ENCODE measurements at places on chromosomes 2 and 18.

- no peak for DNase-seq
Observed at GRCh38 chr2:15655123-15655887, 63.6 kb downstream of the DDX1 start.

GRCh38 chr2:27721335-27721734, 50.2 kb upstream of the MRPL33 start:
- DNase-seq: no peak

DNA sequence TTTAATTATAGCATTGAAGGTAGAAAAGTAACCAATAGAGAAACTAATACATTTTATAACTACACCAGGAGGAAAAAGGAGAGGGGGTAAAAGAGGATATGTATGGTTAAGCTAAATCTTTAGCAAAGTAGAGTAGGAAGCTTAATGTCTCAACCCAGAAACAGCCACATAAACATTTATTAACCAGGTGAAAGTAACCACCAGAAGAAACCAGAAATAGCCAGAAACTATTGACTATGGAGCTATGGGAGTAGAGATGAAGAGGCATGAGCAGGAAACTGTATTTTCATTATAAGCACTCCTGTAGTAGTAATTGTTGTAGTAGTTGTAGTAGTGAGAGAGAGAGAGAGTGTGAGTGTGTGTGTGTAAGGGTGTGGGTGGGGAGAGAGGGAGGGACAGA, 617.5 kb upstream of the CHAC2 start:
- no peak for DNase-seq

GRCh38 chr18:3060667-3061580, 48.0 kb upstream of the LPIN2 start:
- no peak for DNase-seq

- DNase-seq: no peak
Observed at GRCh38 chr18:56273541-56274219, 364.7 kb downstream of the TXNL1 start.

DNA sequence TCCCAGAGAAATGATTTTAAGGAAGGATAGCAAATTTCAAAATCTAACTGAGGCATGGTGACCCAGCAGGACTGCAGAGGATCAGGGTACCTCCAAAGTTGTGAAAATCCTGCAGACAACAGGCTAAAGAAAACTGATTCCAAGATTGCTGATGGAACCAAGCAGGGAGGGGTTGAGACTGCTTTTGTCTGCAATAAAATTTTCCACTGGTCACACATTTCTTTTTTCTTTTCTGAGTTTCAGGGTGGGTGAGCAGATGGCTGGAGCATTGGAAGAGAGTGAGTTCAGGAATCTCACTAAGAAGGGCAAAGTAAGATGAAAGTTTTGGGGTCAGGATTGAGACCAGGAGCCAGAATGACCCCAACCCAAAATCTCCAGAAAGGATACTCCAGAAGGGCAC, 321.0 kb downstream of the TNS1 start:
- DNase-seq: no peak

DNA sequence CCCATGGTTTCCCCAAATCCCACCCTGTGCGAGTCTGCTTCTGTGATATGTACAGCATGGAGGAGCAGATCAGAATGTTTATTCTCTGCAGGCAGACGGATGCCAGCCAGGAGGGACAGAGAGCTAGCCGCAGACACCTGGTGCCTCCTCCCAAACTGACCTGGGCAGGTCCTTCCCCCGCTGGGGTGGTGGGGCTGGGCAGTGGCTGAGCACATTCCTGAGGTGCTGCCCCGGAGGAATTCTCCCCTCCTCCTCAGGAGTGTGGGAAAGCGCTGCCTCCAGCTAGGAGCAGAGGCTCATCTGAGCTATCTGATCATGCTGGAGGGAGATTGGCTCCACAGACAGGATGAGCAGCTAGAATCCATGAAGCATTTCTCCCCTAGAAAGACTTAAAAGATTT, 21.7 kb downstream of the C2orf92 start:
- DNase-seq: no peak

DNA sequence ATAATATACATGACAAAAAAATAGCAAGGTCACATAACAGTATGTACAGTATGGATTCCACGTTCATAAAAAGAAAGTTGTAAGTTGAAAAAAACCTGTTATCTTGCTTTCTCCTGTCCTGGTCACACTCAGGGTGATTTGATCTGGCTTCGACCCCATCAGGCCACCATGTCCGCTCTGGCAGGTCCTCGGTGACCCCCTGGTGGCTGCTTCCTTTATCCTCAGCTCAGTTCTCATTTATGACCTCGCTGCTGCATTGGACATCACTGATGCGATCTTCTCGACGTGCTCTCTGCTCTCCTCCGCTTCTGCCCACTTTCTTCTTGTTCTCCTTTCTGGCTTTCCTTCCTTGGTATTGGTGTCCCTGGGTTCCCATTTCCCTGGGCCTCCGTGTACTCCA, 29.7 kb downstream of the DGKD start:
- no peak for DNase-seq

- DNase-seq: peak; percentile 26
Observed at GRCh38 chr2:195486987-195487644, 169.9 kb upstream of the SLC39A10 start.

- peak; percentile 69 for DNase-seq
Observed at GRCh38 chr2:237600205-237600846, 9.8 kb upstream of the RAB17 start.

GRCh38 chr2:196101325-196101991, 32.8 kb upstream of the DNAH7 start:
- peak; percentile 16 for DNase-seq

DNA sequence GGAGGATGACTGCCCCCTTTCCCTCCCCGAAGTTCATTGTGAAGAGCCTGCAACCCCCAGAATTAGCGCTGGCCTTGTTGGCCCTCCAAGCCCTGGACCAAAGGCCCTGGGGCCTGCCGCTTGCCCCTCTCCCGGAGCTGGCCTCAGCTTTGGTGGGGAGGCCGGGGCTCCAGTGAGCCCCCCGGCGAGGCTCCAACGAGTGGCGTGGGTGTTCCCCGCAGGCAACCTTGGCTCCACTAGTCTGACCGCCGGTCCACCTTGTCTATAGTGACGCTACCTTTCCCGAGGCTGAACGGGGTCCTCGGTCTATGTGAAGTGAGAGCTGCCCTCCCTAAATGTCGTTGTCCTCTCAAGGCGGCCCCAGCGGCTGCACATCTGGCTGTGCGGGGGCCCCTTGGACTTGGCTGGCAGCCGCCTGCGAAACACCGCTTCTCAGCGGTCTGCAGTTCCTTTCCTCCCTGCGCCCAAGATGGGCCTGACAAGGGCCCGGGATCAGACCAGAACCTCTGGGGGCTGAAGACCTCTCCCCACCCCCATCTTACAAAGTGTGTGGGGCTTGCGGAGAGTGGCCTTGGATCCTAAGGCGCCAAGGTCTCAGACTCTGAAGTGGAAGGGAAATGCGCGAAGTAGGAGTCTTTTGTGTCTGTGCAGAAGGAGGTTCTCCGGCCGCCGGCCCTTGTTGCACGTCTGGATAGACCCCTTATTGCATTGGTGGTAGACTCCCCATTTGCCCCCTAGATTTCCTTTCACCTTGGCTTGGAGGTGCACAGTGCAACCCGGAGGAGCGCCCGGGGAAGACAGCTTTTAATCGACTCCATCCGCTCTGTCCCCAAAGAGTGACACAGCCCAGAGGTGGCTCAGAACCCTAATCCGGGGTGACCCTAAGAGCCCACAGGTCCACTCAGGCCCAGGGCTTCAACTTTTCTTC, 3.9 kb upstream of the HOXD10 start:
- DNase-seq: no peak

DNA sequence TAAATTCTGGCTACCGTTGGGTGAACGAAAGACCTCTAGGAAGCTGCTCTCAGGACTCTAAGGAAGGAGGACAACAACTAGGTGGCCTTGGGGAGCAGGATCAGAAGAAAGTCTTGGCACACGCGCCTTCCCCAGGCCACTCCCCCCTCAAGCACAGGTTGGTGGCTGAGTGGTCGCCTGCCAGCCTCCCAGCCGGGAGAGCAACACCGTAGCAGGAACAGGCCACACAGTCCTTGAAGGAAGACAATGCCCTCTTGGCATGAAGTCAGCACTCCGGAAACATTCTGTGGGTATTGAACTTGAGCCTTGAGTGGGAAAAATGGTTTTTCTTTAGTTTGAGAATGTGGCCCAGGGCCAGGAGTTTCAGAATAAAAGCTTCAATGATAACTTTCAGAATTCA, 87.4 kb upstream of the AGAP1 start:
- no peak for DNase-seq

GRCh38 chr18:72634500-72634899, 90.4 kb upstream of the CBLN2 start:
- DNase-seq: no peak

DNA sequence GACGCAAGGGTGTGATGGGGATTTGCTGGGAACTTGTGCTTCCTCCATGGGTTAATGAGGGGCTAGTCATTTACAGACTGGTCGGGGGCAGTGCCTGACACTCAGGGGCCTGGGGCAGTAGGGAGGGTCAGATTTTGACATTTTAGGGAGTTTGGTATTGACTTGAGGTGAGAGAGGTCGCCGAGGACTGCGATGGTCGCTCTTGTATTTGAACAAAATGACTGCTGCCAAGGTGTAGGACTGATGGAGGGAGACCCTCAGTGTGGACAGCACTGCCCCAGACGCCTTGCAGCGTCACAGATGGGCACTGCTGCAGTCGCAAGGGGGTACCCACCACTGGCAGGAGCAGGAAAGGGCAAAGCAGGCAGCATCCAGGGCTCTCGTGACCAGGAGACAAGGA, 182.9 kb downstream of the RTP5 start:
- no peak for DNase-seq

- DNase-seq: no peak
Observed at GRCh38 chr2:124187948-124188347, 162.9 kb downstream of the CNTNAP5 start.

GRCh38 chr2:127106457-127106990, 430 bp downstream of the BIN1 start:
- no peak for DNase-seq

- DNase-seq: no peak
Observed at GRCh38 chr18:10953672-10954071, 195.7 kb downstream of the PIEZO2 start.

GRCh38 chr2:128301501-128301966, 17.1 kb downstream of the HS6ST1 start:
- DNase-seq: peak; percentile 91

DNA sequence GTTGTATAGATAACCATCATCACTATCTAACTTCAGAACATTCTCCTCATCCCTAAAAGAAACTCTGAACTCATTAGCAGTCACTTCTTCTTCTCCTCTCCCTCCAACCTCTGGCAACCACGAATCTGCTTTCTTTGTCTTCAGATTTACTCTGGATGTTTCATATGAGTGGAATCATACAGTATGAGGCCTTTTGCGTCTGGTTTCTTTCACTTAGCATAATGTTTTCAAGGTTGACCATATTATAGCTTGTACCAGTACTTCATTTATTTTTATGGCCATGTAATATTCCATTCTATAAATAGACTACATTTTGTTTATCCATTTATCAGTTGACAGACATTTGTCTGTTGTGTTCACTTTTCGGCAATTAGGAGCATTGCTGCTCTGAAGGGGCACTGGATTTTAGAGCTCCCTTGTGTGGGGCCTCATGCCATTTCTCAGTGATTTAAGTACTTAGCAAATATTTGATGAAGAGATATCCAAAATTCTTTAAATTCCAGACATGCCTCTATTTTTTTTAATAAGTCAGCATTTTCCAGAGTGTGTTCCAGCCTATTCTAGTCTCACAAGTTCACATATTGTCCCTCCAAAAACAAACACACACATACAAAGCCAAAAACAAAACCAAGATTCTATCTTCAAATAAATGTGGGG, 22.5 kb upstream of the MAP3K20 start:
- no peak for DNase-seq

DNA sequence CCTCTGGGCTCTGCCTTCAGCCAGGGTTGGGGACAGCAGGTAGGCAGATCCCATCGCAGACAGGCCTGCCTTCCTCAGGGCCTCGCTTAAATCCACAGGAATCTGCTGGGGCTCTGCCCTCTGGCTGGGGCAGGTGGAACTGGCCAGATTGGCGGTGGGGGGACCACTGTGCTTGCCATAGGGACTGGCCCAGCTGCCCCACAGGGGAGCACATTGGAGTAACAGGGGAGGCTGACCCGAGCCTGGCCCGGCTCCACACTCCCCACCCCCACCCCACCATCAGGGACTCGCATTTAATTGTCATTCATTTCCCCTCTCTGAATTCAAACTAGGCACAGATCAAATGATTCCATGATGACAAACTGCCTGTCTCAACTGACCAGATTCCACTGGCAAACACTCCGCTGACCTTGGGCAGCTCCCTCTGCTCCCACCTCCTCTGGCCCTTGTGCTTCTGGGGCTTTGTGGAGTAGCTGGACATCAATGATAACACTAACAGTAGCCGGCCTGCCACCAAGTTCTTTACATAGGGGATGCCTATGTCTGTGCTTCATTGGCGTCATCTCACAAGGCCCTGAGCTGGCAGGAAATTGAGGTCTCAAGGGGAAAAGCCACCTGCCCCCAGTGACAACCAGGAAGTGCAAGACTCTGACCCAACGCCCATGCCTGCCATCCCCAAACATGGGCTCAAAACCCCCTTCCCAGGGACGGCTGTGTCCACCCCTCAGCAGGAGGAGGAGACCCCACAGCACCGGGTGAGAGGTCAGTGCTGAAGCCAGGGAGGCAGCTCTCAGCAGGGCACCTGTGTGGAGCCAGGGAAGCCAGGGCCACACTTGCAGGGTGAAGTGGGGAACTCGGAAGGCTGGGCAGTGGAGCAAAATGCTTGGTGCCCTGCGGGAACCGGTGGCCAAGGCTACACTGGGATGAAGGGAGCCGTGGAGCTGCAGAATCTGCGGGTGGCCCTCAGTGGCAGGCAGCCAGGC, 2.1 kb upstream of the B3GNT7 start:
- DNase-seq: no peak

- DNase-seq: no peak
Observed at GRCh38 chr2:2164326-2164917, 166.7 kb downstream of the MYT1L start.

- no peak for DNase-seq
Observed at GRCh38 chr2:49928551-49928950, 774.2 kb upstream of the FSHR start.

DNA sequence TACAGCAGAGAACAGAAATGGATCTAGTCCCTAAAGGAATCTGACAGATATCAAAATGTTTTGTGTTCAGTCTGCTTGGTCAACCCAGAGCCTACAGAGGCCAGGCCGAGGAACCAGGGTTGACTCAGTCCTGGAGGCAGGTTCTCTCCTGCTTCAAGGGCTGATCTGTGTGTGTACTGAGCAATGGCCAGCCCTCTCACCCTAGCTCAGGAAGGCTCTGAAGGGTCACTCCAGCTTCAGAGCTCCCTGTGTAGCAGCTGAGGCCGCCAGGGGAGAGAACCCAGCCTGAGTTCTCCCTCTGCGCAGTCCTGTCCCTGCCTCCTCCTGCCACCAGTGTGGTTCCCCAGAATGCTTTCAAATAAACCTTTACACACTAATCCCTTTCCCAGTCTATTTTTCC, 41.1 kb downstream of the NEURL3 start:
- DNase-seq: no peak

- no peak for DNase-seq
Observed at GRCh38 chr2:46471697-46472096, 7.7 kb upstream of the TMEM247 start.

DNA sequence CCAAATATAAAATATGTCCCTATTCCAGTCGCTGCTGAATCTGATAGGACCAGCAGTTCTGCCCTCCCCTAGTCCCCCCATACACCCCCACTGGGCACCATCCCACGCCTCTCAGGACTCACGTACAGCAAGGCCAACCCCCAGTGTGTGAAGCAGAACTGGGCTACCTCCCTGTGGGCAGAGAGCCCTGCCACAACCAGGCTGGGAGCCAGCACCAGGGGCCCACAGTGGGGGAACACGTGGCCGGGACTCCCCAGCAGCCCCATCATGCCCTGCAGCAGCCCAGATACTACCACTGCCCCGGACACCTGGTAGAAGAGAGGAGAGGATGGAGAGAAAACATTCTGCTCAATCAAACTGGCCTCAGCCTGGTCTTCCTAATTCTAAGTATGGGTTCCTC, 1.3 kb downstream of the SLC23A3 start:
- DNase-seq: no peak
